HFFc6 (cell line): ENCODE measurements at places on chromosomes 6 and 20. TPM values are rescaled to one million over a fixed set of nuclear protein-coding genes. Genes with fewer than 3 reads are reported as not detected.

DNA sequence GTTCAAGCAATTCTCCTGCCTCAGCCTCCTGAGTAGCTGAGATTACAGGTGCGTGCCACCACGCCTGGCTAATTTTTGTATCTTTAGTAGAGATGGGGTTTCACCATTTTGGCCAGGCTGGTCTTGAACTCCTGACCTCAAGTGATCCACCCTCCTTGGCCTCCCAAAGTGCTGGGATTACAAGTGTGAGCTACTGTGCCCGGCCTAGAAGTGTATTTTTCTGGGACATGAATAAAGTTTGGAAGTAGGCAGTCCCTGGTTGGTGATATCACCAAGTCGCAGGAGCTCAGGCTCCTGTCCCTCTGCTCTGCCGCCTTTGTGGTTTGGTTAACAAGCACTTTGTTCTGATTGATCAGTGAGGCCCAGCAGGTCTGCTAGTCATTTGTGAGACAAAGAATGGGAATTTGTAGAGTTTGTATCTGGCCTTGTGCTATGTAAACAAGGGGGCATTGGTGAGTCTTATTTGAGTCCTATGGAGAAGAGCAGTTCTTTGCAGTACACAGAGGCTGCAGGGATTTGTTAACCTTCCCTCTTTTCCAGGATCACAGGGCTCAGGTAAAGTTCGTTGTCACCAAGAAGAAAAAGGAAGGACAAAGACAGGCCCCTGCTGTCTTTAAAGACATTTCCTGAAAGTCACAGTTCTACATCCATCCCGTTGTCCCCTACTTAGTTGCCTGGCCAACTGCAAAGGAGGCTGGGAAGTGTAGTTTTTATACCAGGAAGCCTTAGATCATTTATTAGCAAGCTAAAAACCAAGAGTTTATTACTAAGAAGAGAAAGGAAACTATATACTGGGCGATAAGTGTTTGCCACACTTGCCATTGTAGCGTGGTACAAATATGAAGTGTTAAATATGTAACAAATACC is 13.1 kb downstream of the MTHFD1L start:
- H3K36me3 ChIP-seq = peaks cover 39% of the 10 kb centered on the region
- H3K27ac ChIP-seq = peak overlapping the region; percentile 51; the same call in 1 of the 2 replicates
- H3K4me3 ChIP-seq = no peak overlapping the region

GRCh38 chr6:170053966-170054661 is 236.8 kb downstream of the DLL1 start:
- DNase-seq = no peak
- H3K4me3 ChIP-seq = no peak overlapping the region
- peaks cover 10% of the 10 kb centered on the region for H3K36me3 ChIP-seq
- H3K27me3 ChIP-seq = peaks cover 5% of the 10 kb centered on the region
- no peak overlapping the region for H3K27ac ChIP-seq

The PI3 gene
- not detected in 3 replicates for total RNA-seq

GRCh38 chr6:128599036-128599435 is 78.6 kb upstream of the PTPRK start:
- peaks cover 12% of the 10 kb centered on the region; the same call in 1 of the 2 replicates for H3K36me3 ChIP-seq
- H3K27ac ChIP-seq = peak overlapping the region; percentile 98
- H3K27me3 ChIP-seq = no peaks in the 10 kb centered on the region; the same call in 1 of the 2 replicates

GRCh38 chr6:10448096-10448495 is 33.2 kb upstream of the TFAP2A start:
- DNase-seq = no peak
- H3K36me3 ChIP-seq = no peaks in the 10 kb centered on the region
- no peak overlapping the region for H3K27ac ChIP-seq
- H3K4me3 ChIP-seq = no peak overlapping the region

- H3K4me3 ChIP-seq = no peak overlapping the region
- H3K36me3 ChIP-seq = no peaks in the 10 kb centered on the region
- H3K4me1 ChIP-seq = no peaks in the 10 kb centered on the region
- H3K27me3 ChIP-seq = no peaks in the 10 kb centered on the region
- no peak for DNase-seq
These were observed 26.5 kb downstream of the PDE10A start for GRCh38 chr6:165636402-165637048.

GRCh38 chr6:141026504-141026903 is 1106.2 kb upstream of the GJE1 start:
- H3K27me3 ChIP-seq = no peaks in the 10 kb centered on the region
- no peak overlapping the region for H3K4me3 ChIP-seq
- no peak overlapping the region for H3K27ac ChIP-seq
- DNase-seq = no peak
- peaks cover 17% of the 10 kb centered on the region for H3K4me1 ChIP-seq

- peak overlapping the region; percentile 95 for H3K4me3 ChIP-seq
- H3K4me1 ChIP-seq = peaks cover 55% of the 10 kb centered on the region
These were observed 713 bp upstream of the ELMO2 start for GRCh38 chr20:46406986-46407670.

The PAK1IP1 gene
- 17.1 and 18.6 TPM in 2 replicates for total RNA-seq

The OTOR gene
- total RNA-seq = not detected in 3 replicates

- no peak for DNase-seq
- H3K4me3 ChIP-seq = no peak overlapping the region
- H3K36me3 ChIP-seq = no peaks in the 10 kb centered on the region
- peaks cover 20% of the 10 kb centered on the region for H3K4me1 ChIP-seq
- H3K27ac ChIP-seq = no peak overlapping the region
These were observed 37.1 kb upstream of the PMEPA1 start for GRCh38 chr20:57746832-57747404.

GRCh38 chr6:98443633-98444032 is 390.7 kb upstream of the POU3F2 start:
- no peaks in the 10 kb centered on the region for H3K36me3 ChIP-seq
- no peak overlapping the region for H3K4me3 ChIP-seq
- no peaks in the 10 kb centered on the region; the same call in none of the 2 replicates for H3K27me3 ChIP-seq
- H3K27ac ChIP-seq = no peak overlapping the region
- DNase-seq = no peak
- H3K4me1 ChIP-seq = no peaks in the 10 kb centered on the region

DNA sequence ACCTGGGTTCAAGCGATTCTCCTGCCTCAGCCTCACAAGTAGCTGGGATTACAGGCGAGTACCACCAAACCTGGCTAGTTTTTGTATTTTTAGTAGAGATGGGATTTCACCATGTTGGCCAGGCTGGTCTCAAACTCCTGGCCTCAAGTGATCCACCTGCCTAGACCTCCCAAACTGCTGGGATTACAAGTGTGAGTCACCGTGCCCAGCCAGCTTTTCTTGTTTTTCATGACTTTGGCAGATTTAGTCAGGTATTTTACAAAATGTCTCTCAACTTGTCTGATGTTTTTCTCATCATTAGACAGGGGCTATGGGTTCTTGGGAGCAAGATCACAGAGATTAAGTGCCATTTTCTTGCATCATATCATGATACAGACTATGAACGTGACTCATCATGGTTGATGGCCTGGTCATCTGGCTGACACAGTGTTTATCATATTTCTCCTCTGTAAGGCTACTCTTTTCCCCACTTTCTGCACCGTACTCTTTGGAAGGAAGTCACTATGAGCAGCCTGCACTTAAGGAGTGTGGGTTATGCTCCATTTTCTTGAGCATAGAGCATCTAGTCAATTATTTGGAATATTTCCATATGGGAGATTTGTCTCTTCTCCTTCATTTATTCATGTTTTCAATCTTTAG is 67.8 kb downstream of the RNF182 start:
- peak overlapping the region; percentile 48; the same call in 1 of the 2 replicates for H3K27ac ChIP-seq
- 0 out of 2 replicates have a peak, but pooled peaks cover 3% of the 10 kb centered on the region for H3K27me3 ChIP-seq
- peak; percentile 85 for DNase-seq
- H3K36me3 ChIP-seq = no peaks in the 10 kb centered on the region
- peaks cover 43% of the 10 kb centered on the region for H3K4me1 ChIP-seq
